Metanephros (tissue), 2 donors: ENCODE measurements at places on chromosomes 1 and 21. TPM values are rescaled to one million over a fixed set of nuclear protein-coding genes. Genes with fewer than 3 reads are reported as not detected.

TSPEAR gene
- 0.53 TPM for total RNA-seq

CD5L gene
- total RNA-seq, result 0.35 TPM

MOB3C gene
- 14.5 TPM for total RNA-seq

MMEL1 gene
- total RNA-seq, result 6.8 TPM

HPDL gene
- 5.8 TPM for total RNA-seq

MTARC2 gene
- total RNA-seq, result 37.8 TPM

ASTN1 gene
- total RNA-seq, result 2.5 TPM

LCE3E gene
- not detected for total RNA-seq

BARHL2 gene
- not detected for total RNA-seq

AADACL4 gene
- 0.82 TPM for total RNA-seq

FABP3 gene
- total RNA-seq, result 49.9 TPM

RNF207 gene
- total RNA-seq, result 47.1 TPM

CYP2J2 gene
- total RNA-seq, result 4.7 TPM

MRPS6 gene
- 44.3 TPM for total RNA-seq

DNASE2B gene
- total RNA-seq, result not detected

POGK gene
- 25.9 TPM for total RNA-seq

PGLYRP4 gene
- not detected for total RNA-seq

APCS gene
- not detected for total RNA-seq

SLC5A9 gene
- total RNA-seq, result 7.7 TPM

SLC35F3 gene
- 0.99 TPM for total RNA-seq

HMCN1 gene
- total RNA-seq, result 45.3 TPM

SPRR2G gene
- not detected for total RNA-seq

AQP10 gene
- 0.12 TPM for total RNA-seq

TSTD1 gene
- total RNA-seq, result 56.5 TPM

KRTAP15-1 gene
- not detected for total RNA-seq

BMP8A gene
- total RNA-seq, result 0.70 TPM

OR2T2 gene
- total RNA-seq, result 0.06 TPM

MOV10 gene
- total RNA-seq, result 54.4 TPM

VANGL2 gene
- 15.5 TPM for total RNA-seq

A3GALT2 gene
- 0.53 TPM for total RNA-seq

KPRP gene
- total RNA-seq, result not detected

TMPRSS15 gene
- 0.06 TPM for total RNA-seq

RGSL1 gene
- total RNA-seq, result not detected

TNFSF18 gene
- 0.70 TPM for total RNA-seq

OR6Y1 gene
- total RNA-seq, result not detected

ANGPTL1 gene
- 7.6 TPM for total RNA-seq

FLVCR1 gene
- 18.6 TPM for total RNA-seq

RNF223 gene
- total RNA-seq, result 3.7 TPM

FAM78B gene
- total RNA-seq, result 2.5 TPM

MIER1 gene
- 23.3 TPM for total RNA-seq

RHD gene
- total RNA-seq, result 3.8 TPM

MSH4 gene
- total RNA-seq, result 0.47 TPM

CR2 gene
- 0.64 TPM for total RNA-seq

S100A7 gene
- total RNA-seq, result not detected

UBASH3A gene
- 0.23 TPM for total RNA-seq

PLXNA2 gene
- total RNA-seq, result 12.9 TPM

KIF14 gene
- 3.6 TPM for total RNA-seq

OR2L2 gene
- 0.06 TPM for total RNA-seq

ADPRS gene
- total RNA-seq, result 30.0 TPM
